Stimulated activated CD8-positive, alpha-beta memory T cell treated with anti-CD3 and anti-CD28 coated beads, Interleukin-4, amount 100 ng/mL, for 48 hours (primary cell): ENCODE measurements at places on chromosomes 12 and 14.
A peak's percentile ranks its signal among the peaks of the same experiment; 100 is the strongest.

DNA sequence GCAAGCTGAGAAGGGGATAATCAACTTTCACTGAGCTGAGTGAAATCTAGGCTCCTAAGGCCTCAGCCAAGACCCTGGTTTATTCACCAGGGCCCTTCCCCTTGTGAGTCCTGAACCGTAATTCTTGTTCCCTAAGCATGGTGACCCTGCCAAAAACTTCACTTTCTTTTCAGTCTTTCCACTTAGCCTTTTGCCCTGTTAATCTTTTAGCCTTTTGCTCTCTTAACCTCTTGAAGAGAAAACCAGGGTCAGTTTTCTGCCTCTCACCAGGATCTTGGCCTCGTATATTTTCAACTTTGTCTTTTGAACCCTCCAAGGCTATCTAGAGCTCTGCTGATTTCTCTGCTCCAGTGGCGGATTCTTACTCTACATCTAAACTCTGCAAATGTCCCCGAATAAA, 191.0 kb downstream of the PELI2 start:
- DNase-seq, result no peak

DNA sequence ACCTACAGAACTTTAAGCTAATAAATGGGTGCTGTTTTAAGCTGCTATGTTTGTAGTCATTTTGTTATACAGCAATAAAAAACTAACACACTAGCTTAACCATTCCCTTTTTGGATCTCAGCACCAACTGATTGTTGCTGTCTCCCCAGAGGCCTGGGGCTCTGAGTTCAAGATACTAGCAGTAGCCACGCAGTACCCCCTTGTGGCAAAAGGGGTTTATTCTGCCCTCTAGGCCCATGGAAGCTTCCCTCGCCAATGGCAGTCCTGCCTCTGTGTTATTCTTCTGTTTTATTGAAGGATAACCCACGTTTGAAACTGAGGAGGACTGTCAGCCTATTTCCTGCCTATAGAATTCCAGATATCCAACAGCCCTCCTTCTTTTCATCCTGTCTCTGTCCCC, 455.3 kb upstream of the ATP2B1 start:
- no peak for DNase-seq

DNA sequence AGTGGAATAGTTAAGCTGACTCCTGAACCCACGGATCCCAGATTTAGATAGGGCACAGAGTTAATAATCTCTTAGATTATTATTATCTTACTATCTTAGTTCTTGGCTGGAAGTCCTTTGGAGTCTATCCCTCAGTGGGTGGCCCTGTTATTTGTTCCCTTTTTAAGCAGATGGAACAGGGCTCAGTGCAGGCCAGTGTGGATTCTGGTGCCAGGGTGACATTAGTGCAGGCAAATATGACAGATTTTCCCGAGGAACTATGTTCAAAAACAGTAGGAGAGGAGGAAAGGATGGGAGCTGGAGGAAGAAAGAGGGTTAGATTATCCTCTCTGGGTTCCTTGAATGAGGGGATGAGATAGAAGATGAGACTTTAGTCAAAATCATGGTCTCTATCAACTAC, 41.4 kb upstream of the CISTR start:
- no peak for DNase-seq

DNA sequence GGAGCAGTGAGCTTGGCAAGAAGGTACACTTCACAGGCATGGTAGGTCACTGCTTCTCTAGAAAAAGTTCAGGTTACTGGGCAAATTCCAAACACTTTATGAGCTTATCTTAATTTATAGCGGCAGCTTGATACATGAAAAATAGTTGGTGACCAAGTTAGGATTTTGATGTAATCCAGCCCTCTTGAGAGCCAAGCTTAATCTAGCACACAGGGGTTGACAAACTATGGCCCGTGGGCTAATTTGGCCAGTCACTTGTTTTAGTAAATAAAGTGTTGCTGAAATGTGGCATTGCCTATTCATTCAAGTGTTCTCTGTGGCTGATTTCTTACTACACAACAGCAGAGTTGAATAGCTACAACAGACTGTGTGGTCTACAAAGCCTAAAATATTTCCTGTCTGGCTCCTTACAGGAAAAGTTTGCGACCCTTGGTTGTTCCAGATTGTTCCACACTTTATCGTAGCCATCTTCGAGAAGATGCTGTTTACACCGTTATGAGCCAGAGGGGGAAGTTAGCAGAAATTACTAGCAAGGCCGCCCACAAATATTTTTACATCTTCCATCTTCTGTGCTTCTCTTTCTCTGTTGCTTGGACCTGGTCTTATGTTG, 120.9 kb downstream of the DAAM1 start:
- DNase-seq, result no peak

DNA sequence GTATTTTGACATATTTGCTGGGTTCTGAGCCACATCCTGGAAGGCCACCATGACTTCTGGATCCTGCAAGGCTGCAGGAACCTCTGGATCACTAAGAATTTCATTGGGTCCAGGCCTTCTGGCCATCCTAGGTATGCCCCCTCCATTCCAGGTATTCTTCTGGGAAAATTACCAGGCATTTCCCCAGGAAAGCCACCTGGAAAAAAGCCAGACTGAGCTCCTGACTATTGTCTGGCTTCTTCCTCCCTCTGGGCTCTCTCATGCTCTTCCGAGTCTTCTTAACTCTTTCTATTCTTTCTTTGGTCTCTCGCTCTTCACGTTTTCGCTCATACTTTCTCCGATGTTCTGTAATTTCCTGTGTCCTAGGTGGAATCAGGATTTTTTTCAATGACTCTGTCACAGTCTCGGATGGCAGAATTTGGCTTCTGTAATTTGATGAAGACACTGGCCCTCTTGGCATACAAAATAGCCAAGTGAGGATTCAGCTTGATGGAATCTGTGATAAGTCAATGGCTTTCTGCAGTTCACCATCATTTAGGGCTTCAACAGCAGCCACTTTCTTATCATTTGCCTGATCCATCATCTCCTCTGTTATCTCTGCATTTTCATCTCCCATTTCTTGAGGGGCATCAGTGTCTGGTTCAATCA, 42.6 kb downstream of the ATP23 start:
- no peak for DNase-seq

DNA sequence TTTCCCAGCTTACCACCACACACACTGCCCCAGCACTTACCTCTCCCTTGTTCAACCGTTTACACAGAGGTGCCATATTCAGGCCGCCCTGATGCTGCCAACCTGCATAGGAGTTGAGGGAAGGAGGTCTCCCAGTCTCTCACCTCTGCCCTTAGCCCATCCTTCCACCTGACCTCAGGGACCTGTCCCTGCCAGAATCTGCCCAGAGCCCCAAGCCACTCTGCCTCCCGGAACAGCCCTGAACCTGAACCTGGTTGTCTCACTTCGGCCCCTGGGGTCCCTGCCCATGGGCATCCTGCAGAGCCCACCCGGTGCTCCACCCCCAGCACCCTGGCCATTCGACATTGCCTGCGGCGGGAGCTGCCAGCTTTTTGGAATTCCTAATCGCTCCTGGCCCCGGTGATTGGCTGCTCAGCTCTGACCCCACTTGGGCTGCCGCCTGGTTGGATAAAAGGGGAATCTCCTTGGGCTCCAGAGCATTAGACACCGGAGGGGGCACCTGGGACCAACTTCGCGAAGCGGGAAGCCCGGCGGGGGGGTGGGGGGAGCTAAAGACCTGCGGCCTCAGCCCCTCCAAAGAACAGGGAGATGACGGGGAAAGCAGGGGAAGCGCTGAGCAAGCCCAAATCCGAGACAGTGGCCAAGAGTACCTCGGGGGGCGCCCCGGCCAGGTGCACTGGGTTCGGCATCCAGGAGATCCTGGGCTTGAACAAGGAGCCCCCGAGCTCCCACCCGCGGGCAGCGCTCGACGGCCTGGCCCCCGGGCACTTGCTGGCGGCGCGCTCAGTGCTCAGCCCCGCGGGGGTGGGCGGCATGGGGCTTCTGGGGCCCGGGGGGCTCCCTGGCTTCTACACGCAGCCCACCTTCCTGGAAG, at the start of gene VSX2:
TSS of gene VSX2 (plus strand) at position 476 of the 874 bp plus-strand sequence. CDS start at position 589, 113 bp downstream.
- no peak for DNase-seq

DNA sequence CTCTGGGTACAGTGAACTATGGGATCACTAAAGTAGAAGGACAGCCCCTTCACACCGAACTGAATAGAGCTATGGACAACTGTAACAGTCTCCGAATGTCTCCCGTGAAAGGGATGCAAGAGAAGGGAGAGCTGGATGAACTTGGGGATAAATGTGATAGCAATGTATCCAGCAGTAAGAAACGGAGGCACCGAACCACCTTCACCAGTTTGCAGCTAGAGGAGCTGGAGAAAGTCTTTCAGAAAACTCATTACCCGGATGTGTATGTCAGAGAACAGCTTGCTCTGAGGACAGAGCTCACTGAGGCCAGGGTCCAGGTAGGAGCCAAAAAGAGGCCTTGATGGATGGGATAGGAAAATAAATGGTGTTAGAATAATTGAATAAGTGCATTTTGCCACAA, 3.5 kb downstream of the ALX1 start:
- DNase-seq, result no peak

- DNase-seq, result peak; percentile 80
Observed at GRCh38 chr12:94262228-94263010, 114.0 kb downstream of the PLXNC1 start.

DNA sequence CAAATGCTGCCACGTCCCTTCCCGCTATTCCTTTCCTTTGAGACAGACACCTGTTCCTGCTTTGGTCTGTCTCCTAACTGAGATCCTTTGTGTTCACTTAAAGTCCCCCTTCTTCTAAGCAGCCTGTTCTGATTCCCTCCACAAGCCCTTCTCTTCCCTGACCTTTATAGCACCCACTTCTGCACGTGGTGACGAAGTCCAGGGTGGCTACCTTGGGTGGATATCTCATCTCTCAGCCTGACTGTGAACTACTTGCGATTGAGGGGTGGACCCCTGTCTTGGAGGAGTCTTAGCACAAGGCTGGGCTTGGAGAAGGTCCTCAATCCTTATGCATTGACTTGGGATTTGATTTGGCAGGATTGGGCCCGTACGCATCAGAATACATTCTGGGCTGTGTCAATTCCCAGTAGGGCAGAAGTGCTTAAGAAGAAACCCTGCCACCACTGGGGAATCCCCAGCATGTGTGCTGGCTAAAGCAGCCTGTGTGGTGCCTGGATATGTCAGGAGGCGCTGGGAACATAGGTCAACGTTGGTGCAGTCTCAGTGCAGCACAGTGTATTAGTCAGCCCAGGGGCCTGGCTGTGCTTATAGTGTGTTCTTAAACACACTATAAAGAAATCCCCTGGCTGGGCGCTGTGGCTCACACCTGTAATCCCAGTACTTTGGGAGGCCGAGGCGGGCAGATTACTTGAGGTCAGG, 23.6 kb downstream of the KRT80 start:
- DNase-seq, result no peak

DNA sequence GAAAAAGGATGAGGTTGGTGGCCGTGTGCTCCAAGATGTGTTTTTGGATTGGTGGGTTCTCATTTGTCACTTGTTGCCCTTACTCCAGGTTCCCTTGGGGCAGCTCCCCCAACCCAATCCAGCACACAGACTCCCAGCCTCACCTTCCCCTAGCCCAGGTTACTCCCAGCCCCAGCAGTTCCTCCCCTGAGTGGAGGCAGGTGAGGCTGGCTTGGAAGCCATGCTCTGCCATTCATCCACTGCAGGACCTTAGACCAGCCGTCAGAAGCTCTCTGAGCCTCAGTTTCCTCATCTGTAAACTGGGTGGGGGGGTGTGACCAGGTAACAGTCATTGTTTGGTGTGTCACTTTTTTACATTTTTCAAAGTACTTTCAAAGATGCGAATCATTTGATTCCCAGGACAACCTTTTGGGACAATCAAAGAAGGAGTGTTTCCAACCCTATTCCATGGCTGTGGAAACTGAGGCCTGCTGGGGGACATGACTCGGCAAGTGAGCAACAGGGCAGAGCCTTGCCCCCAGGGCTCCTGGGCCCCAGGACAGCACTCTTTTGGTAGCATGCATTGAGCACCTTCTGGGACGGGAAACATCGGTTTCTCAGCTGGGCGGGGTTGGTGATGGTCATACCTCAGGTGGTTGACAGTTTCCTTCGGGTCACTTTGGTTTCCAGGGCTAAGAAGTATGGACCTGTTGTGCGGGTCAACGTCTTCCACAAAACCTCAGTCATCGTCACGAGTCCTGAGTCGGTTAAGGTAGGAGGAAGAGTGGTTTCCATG, 7.2 kb downstream of the CYP46A1 start:
- no peak for DNase-seq

DNA sequence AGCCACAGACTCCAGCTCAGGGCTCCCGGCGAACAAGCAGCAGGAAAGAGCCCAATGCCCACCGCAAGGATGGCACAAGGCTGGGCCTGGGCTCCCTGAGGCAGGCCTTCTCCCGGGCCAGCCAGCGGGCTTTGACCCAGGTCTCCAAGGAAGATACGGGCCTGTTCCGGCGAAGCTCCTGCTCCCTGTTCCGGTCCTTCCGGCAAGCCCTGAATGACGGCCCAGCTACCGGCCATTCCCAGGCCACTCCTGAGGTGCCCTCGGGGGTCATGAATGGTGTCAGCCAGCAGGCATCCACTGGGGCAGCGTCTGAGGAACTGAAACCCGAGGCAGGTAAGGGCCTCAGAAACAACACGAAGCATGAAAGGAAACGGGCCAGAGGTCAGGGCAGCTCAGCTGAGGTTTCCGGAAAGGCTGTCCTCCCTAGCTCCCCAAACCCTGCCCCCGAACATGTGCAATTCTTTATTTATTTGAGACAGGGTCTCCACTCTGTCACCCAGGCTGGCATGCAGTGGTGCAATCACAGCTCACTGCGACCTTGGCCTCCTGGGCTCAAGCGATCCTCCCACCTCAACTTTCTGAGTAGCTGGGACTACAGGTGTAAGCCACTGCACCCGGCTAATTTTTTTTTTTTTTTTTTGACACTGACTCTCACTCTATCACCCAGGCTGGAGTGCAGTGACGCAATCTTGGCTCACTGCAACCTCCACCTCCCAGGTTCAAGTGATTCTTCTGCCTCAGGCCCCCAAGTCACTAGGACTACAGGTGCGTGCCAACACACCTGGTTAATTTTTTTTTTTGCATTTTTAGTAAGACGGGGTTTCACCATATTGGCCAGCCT, 6.0 kb downstream of the EXOC3L4 start:
- no peak for DNase-seq

GRCh38 chr12:129049917-129050316, 196.6 kb downstream of the GLT1D1 start:
- DNase-seq, result no peak

DNA sequence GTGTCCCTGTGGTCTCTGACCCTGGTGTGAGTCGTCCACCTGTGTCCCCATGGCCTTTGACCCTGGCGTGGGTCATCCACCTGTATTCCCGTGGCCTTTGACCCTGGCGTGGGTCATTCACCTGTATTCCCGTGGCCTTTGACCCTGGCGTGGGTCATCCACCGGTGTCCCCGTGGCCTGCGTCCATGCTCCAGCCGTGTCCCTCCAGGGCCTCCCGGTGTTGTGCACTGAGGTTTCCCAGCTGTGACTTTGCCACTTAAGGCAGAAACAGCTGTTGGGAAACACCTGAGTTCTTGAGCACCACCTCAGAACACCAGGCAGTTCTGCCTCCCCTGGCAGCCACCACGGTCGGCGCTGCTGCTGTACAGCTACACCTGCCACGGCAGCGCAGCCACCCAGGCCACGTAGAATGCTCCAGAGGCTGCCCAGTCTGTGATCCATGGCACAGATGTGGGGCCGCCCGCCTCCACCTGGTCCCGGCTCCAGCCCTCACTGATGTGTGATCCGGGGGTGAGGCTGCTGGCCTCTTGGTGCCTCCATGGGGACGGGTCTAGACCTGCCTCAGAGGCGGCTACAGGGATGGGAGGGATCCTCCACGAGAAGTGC, 69.1 kb upstream of the GALNT9 start:
- no peak for DNase-seq
